ENCODE measurements at places on chromosomes 6 and 20. TPM values are rescaled to one million over a fixed set of nuclear protein-coding genes. Genes with fewer than 3 reads are reported as not detected.
A peak's percentile ranks its signal among the peaks of the same experiment; 100 is the strongest.

- no peak for DNase-seq
These were observed 24.6 kb upstream of the ZBTB24 start for GRCh38 chr6:109507490-109508072.

Gene GPX5
- total RNA-seq = not detected

Gene TMC2
- total RNA-seq = not detected

- DNase-seq = no peak
These were observed 102.8 kb downstream of the TNFAIP3 start for GRCh38 chr6:137969874-137970273.

Gene CCM2L
- 0.72 TPM for total RNA-seq

DNA sequence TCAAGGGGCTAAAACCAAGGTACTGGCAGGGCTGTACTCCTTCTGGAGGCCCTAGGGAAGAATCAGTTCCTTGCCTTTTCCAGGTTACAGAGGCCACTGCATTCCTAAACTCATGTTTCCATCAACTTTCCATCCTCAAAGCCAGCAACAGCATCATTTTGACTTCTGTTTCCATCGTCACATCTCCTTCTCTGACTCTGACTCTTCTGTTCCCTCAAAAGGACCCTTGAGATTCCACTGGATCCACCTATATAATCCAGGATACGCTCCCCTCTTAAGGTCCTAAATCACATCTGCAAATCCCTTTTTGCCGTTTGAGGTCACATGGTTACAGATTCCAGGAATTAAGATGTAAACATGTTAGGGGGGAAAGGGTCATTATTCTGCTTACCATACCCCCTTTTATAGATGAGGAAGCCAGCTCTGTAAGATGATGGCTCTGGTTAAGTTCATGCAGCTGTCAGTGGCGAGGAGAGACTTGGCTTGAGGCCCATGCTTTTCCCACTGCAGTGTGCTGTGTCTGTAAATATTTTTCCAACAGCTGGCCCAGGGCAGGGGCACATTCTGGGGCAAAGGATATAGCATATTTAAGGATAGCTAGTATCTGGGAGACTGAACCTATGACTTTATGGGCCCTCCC is 114.6 kb downstream of the TNFRSF21 start:
- DNase-seq = no peak

DNA sequence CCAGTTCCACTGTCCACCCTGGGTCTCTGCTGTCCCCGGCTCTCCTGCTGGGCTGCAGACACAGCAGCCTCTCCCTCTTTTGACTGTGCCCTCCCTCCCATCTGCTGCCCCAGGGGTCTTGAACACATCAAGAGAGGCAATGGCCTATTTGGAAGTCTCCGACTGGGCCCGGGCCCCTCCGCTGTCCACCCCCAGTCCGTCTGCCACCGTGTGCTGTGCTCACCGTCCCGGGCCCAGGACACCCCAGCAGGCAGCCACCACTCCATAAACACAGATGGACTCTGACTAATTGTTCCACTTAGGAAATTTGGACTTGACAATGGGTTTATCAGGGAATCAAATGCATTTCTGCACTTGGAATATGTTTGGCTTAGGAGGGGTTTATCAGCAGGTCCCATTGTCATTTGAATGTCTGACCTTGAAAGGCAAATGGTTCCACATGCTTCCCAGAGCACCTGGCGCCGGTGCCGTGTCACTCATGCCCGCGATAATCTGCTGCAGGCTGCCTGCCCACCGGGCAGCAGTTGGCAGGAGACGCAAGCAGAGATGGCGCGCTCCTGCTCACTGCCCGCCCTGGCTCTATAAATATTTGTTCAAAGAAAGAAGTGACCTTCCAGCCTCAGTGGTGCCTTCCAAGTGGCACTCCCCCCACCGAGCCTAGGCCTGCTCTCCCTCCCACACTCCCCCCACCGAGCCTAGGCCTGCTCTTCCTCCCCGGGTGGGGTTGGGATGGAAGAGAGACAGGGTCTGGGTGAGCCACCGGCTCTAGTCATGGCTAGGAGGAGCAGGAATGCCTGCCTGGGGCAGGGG is 18.8 kb upstream of the FRMD1 start:
- no peak for DNase-seq

DNA sequence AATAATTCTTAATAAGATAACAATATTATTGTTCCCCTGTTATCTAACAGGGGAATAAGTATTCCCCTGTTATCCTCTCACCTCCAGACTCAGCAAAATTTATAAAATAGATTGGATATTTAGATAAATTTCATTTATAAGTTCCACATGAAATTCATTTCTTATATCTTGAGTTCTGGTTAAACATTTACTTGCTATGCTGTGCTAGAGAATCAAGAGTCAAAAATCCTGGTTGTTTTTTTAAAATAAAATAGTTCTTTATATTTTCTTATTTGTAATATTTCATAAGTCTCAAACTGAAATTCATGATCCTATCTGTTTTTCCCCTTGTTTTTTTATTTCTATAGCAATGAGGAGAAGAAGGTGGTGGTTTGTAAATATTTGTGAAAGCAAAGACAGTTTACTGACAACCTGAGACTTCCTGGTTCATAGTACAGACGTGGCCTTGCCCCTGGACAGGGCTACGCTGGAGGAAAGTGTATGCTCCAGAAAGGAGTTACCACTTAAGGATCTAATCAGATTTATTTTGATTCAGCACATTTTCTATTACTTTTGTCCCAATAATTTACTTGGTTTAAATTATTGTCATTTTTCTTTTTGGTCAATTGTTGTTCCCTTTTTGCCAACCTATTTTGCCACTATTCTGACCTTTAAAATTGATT is 37.8 kb upstream of the MARCKS start:
- DNase-seq = no peak

GRCh38 chr6:135750081-135750480 is 101.4 kb upstream of the PDE7B start:
- DNase-seq = no peak

DNA sequence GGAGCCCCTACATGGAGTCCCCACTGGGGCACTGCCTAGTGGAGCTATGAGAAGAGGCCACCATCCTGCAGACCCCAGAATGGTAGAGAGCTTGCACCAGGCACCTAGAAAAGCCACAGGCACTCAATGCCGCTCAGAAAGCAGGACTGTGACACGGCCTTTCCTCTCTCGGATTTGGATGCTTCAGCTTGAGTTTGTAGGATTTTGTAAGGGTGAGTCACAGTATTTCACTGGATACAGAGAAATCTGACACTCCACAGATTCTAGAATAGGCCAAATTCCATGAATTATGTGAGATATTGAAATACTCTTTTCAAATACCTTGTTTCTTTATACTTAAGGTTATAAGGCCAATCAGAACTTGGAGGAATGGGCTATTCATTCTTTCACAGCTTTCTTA is 424.5 kb downstream of the HTR1B start:
- DNase-seq = no peak

Gene ADGRG6
- total RNA-seq = 52.9 TPM

DNA sequence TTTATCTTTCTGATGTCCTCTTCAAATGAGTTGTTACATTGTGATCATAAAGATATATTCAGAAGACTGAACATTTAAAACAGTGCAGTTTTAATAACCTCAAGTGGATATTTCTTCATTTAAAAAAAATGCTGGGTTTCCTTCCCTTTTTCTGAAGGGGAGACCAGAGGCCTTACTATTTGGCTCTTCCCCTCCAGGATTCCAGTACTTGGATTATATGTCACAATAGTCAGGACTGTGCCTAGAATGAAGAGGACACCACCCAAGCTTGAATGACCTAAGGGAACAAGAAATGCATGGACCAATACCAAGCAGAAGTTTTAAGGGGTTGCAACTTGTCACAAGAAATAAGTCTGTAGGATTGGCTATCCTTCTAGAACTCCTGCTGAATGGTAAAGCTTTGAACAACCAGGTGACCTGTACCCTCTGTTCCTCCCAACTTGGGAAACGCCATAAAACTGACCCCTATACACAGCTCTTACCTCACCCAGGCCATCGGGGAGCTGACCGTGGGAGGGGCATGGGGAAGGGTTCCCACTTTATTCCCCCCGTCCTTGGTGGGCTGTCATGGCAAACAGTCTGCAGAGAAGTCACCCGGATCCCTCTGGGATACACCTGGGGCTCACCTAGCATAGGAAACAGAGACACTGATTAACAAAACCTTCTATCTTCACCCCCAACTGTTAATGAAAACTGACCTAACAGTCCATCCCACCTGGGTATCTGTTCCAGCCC is 2.0 kb downstream of the FRS3 start:
- no peak for DNase-seq

DNA sequence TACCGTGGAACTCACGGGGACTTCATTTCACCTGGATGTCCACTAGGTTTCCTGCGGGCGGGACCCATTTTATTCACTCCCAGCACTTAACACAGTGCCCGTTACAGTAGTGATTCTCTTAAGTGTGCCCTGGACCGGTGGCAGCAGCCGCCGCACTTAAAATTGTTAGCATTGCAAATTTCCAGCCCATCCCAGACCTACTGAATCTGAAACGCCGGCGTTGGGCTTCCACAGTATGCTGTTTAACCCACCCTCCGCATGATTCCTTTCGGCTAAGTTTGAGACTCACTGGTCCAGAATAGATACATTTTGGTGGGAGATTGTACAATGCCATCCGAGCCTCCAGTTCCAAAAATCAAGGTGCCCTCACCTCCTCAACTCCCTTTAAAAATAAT is 967 bp downstream of the SMPDL3A start:
- no peak for DNase-seq

- no peak for DNase-seq
These were observed 13.2 kb downstream of the MMP24OS start for GRCh38 chr20:35264755-35265154.

Gene RRAGD
- 22.3 TPM for total RNA-seq

GRCh38 chr6:130183271-130184222 is 39.2 kb downstream of the SAMD3 start:
- no peak for DNase-seq

DNA sequence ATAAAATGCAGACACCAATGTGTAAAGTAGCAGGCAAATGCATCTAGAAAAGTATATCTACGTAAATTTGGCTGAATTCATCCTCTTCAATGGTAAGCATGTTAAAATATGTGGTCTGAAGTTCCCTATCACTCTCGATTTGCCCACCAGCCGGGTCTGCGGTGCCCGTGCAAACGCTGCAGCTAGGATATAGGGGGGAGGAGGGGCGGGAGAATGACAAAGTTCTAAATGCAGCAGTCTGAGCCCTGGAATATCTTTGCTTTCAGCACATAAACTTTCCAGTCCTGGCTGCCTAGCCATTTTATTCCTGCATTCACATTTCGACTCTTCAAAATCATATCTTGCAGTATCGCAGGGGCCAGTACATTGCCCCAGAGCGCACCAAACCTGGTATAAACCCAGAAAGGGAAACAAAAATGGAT is 708 bp downstream of the NRN1 start:
- no peak for DNase-seq

Gene DYNLT2
- 1.5 TPM for total RNA-seq

GRCh38 chr20:17761604-17762003 is 61.8 kb downstream of the BANF2 start:
- no peak for DNase-seq

Gene BTN2A1
- total RNA-seq = 9.9 TPM

DNA sequence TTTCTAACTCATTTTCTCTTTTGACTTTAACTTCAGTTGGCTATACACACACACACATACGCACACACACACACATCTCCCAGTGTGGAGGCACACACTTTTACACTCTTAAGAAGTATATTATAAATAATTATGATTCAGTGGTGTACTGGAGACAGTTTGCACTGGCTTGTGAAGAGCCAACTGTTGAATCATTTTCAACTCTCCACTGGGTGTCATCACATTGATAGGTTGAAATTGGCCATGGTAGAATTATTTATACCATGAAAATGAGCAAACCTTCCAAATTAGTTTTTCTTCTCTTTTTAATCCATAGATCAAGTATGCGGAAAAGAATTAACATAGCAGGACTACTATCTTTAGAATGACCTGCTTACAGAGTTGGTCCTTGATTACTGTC is 407.1 kb downstream of the BMP2 start:
- DNase-seq = no peak

GRCh38 chr6:22600059-22600458 is 30.7 kb downstream of the HDGFL1 start:
- DNase-seq = no peak

GRCh38 chr20:31857861-31858759 is 12.2 kb downstream of the DUSP15 start:
- no peak for DNase-seq

- DNase-seq = no peak
These were observed 36.1 kb downstream of the CTNNBL1 start for GRCh38 chr20:37729909-37730308.

Gene NKX2-2
- total RNA-seq = not detected

Gene XKR7
- not detected for total RNA-seq

Gene KIAA0408
- 3.0 TPM for total RNA-seq

DNA sequence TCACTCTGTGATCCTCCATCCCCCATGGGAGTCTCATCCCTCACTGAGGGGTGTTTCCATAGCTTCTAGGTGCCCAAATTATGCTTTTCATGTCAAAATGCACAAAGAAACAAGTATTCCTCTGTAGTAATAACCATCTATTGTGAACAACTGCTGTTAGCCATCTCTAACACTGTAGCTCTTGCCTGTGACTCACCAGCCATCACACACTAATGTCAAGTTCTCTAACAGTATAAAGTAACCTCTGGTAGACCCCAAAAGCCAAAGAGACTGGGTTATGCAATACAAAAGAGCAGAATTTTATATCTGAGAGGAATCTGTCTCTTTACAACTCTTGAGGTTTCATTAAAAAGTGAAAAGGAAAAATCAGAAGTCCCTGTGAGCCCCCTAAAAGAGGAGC is 25.4 kb upstream of the IYD start:
- DNase-seq = peak; percentile 2

Gene TFAP2C
- 110 TPM for total RNA-seq

Data from lower leg skin (tissue), 4 donors.